ENCODE measurements at places on chromosomes 3 and 15.

GRCh38 chr15:61764141-61764540, 296.1 kb downstream of the VPS13C start:
- no peak for DNase-seq

- no peak for DNase-seq
Observed at GRCh38 chr15:59407946-59408345, 30.0 kb upstream of the FAM81A start.

- no peak for DNase-seq
Observed at GRCh38 chr15:78437107-78437761, 782 bp upstream of the IREB2 start.

DNA sequence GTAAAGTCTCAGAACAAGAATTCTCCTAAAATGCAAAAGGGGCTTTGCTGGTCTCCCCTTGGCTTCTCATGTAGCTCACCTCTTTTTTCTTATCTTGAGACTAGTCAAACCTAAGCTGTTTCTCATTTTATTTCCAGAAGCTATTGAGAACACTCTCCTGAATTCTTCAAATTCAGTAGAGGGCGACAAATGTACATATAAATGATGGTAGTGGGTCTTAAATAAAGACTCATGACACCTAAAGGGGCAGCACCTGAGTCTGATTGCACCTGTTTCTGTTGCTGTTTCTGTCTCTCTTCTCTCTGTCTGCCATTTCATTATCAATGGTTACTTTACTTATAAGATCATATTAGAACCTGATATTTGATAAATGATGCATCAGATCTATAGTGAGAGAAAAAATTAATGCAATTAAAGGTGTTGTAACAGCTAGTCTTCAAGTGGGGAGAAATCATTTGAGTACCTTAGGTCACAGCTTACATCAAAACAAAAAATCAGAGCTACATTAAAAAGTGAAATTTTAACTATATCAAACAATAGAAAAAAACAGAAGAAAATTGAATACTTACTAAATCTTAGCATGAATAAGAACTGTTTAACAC, 7.0 kb downstream of the ADIPOQ start:
- DNase-seq, result no peak

- no peak for DNase-seq
Observed at GRCh38 chr15:31346367-31347066, 19.9 kb downstream of the KLF13 start.

Data from CD4-positive, alpha-beta T cell treated with Interleukin-1 beta for 1 hour (primary cell).